Epithelial cell of umbilical artery (primary cell): ENCODE measurements at places on chromosomes 13 and 19. TPM values are rescaled to one million over a fixed set of nuclear protein-coding genes. Genes with fewer than 3 reads are reported as not detected.

MEF2B gene
- total RNA-seq, result 0.32 TPM in 1 of 2 replicates, not detected in the other

HIPK4 gene
- total RNA-seq, result under 0.01 TPM in 1 of 2 replicates, not detected in the other

ANGPTL4 gene
- total RNA-seq, result 9.9 and 13.3 TPM in 2 replicates

PINLYP gene
- total RNA-seq, result 0.15 and 0.97 TPM in 2 replicates
